ENCODE measurements at places on chromosomes 13 and 19.

DNA sequence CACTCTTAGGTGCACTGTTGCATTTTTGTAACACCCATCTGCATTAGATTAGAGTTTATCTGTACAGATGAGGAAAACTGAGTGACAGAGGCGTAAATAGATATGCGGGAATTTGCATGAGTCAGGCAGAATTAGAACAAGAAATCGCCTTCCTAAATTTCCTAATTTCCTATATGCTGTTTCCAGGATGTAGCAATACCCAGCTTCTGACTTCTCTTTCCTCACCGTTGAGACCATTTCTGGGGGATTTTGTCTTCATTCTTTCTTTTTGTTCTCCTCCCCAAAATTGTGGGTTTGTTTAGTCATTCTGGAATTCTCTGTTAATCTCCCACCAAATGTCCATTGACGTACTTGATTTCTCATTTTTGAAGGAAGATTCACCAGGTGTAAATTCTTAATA lies 10.6 kb upstream of the ZNF792 start:
- no peak for DNase-seq

DNA sequence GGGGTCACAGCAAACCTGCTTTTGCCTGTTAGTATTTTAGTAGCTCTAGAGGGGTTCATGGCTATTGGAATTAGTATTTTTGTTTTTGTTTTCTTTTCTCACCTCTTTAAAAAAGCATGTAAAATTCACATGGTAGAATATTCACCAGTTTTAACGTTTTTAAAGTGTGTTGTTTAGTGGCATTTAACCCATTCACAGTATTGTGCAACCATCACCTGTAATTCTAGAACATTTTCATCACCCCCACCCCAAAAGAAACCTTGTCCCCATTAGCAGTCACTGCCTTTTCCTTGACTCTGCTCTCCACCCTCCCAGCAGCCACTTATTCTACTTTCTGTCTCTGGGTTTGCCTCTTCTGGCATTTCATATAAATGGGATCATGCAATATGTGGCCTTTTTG lies 39.8 kb downstream of the GATAD2A start:
- DNase-seq = no peak

DNA sequence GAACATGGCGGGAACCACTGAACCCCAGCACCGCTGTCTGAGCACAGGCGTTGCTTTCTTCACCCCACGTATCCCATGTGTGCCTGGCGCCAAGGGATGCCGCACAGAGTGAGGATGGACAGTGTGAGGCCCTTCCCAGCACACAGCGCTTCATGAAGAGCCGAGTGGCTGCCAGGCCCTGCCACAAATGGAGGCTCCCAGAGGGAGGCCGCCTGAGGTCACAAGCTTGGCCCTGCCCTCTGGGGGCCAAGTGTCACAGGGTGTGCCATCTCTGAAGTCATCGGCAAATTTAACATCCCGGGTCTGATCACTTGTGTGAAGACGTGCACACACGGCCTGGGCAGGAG lies 24.4 kb downstream of the MPND start:
- no peak for DNase-seq

- DNase-seq = peak; percentile 26
These were observed 7.2 kb upstream of the ZNF606 start for GRCh38 chr19:58009666-58010301.

GRCh38 chr19:55519451-55520311 lies 17.3 kb downstream of the SBK2 start:
- no peak for DNase-seq

GRCh38 chr19:49020342-49020741 lies 3.5 kb upstream of the LHB start:
- no peak for DNase-seq

DNA sequence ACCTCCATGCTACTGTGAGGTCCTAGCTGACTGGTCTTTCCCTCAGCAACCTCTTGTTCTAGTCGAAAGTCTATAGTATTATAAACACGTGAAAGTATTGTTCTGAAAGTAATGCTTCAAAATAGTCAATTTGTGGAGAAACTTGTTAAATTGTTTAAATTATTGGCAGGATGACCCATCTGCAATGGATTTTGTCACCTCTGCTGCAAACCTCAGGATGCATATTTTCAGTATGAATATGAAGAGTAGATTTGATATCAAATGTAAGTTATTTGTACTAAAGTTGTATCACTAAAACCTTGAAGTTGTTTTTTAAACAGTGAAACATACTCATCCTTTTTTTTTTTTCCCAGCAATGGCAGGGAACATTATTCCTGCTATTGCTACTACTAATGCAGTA lies 25.9 kb downstream of the UBA2 start:
- no peak for DNase-seq

DNA sequence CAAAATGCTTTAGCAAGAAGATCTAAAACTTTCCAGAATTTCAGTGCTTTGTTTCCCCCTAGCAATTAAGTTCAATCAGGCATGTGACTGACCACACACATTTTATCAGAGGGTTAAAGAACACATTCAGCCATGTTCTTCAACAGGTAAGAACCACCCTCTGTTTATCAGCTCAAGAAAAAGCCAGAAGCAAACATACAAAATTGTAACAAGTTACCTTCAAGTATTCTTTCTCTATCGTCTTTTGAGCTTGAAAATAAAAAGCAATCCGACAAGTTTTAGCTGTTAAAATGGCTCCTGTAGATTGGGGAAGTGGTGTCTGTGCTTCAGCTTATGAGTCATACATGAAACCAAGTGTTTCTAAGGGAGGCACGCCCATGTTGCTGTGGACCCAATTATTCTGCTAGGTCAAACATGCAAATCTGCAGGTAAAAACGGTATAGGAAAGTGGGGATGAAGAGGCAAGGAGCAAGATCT lies at the start of gene ELF1:
ELF1 (minus strand) TSS at position 306 of the 477 bp plus-strand sequence. CDS start 37,262 bp downstream, outside the sequence.
- peak; percentile 77 for DNase-seq

DNA sequence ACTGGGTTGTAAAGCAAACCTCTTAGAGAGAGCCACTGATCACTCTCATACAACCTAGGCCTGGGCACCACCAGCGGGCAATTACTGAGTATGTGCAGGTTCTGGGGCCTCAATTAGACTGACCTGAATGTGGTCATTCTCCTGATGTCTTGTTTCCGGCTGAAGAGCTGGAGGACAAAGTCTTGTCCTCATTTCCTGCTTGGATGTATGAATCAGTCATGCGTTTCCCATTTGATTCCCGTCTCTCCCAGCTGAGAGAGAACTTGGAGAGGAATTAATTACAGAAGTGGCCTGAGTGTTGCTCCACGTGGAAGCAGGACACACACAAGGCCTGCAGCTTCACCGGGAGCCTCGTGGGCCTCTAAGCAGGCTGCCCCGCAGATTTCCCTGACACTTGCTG lies 799.3 kb upstream of the ARGLU1 start:
- DNase-seq = no peak

DNA sequence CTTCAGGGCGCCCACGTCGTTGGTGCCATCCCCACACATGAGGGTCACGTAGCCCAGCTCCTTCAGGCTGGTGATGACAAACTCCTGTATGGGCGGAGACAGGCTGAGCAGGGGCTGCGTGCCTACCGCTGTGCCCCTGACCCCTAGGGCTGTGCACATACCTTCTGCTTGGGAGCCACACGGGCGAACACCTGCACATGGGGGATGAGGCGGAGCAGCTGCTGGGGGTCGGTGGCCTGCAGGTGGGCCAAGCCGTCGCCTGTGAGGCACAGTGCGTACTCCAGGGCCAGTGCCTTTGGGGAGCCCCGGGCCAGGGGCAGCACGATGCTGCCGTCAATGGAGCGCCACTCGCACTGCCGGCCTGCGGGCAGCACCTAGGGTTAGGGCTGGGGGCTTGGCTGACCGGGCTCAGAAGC lies 6.1 kb upstream of the GMIP start:
- no peak for DNase-seq

- DNase-seq = no peak
These were observed 4.5 kb upstream of the FCGRT start for GRCh38 chr19:49507803-49508494.

DNA sequence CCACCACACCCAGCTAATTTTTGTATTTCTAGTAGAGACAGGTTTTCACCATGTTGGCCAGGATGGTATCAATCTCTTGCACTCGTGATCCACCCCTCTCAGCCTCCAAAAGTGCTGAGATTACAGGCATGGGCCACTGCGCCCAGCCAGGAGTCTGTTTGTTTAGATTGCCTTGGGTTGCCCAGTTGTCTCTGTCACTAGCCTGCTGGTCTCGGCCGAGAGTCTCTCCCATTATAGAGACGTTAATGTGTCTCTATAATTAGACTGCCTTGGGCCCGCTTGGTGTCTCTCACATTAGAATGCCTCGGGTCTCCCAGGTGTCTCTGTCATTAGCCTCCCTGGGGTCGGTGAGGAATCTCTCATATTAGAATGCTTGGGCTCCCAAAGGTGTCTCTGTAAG lies 1533.6 kb downstream of the UQCRFS1 start:
- DNase-seq = no peak

DNA sequence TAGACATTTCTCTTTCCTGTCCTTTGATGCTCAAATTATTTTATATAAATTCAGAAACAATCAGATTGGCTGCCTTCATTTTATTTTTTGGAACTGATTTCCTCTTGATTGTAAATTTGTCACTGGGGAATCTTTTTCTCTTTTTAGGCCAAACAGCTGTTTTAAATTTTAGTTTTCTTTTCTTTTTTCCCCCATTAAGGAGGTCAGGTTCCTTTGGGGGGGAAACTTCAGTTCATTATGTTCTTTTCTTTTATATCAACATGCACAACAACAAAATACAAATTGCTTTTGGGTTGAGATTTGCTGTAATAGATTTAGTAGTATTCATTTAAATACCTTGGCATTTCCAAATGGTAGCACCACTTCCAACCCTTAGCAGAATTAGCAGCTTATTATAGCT lies 264.8 kb upstream of the SPRY2 start:
- no peak for DNase-seq

DNA sequence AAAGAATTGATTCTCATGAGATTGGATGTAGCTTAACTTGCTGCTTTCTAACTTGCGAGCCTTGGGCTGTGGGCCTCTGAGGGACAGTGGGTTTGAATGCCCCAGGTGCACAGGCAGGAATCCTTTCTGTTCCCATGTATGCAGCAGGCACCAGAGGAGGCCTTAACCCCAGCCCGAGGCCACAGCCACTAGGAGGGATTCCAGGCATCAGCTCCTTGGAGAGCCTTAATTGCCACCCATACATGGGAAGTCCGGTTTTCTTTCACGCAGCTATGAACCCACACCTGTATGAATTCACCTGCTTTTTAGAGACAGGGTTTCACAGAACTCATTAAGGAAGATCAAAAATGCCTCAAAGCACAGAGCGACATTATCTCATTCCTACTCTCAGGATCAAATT lies 117.9 kb downstream of the CRYL1 start:
- no peak for DNase-seq

GRCh38 chr19:5434970-5435641 lies 20.1 kb upstream of the ZNRF4 start:
- DNase-seq = no peak

- no peak for DNase-seq
These were observed 37.7 kb downstream of the LHFPL6 start for GRCh38 chr13:39565036-39565949.

- no peak for DNase-seq
These were observed 84.7 kb downstream of the ERCC5 start for GRCh38 chr13:102930566-102930965.

- DNase-seq = peak; percentile 79
These were observed 344 bp downstream of the NHLRC3 start for GRCh38 chr13:39038569-39039030.

GRCh38 chr13:60733933-60734332 lies 336.9 kb downstream of the TDRD3 start:
- DNase-seq = no peak

- no peak for DNase-seq
These were observed 41.0 kb downstream of the RASL11A start for GRCh38 chr13:27311518-27312210.

- DNase-seq = no peak
These were observed 260.3 kb upstream of the GPC6 start for GRCh38 chr13:92966341-92966740.

GRCh38 chr19:53960187-53960586 lies 2.5 kb upstream of the CACNG8 start:
- no peak for DNase-seq

- no peak for DNase-seq
These were observed 10.1 kb downstream of the COG3 start for GRCh38 chr13:45474584-45475454.

- DNase-seq = no peak
These were observed 310.6 kb downstream of the LMO7 start for GRCh38 chr13:75946536-75947284.

DNA sequence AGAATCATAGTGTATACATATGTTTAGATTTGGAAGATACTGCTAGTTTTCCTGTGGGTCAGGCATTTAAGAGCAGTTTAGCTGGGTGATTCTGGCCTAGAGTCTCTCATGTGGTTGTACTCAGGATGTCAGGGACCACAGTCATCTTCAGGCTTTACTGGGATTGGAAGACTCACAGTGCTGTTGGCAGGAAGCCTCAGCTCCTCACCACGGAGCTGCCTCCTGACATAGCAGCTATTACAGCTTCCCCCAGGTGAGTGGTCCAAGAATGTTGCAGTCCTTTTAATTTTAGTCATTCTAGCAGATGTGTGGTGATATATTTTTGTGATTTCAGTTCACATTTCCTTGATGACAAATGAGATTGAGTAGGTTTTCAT lies 16.9 kb upstream of the GPR18 start:
- DNase-seq = no peak

DNA sequence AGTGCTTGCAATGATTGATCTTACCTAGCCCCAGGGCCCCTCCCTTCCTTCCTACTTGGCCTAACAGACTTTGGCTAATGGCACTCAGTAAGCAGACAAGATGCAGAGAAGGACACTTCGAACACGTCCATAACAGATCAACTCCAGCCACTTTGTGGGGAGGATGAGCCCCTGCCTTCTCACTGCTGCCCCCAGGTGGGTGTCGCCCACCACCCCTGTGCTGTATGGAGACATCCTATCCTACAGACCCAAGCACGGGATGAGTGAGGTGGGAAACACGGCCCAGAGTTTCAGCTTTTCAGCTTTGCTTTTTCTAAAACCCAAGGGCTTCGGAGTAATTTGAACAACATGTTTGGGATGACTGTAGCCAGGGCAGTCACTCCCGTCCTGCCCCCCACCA lies 5.5 kb downstream of the SLC7A1 start:
- no peak for DNase-seq

GRCh38 chr19:18271433-18271841 lies 2.8 kb downstream of the IQCN start:
- DNase-seq = no peak

- DNase-seq = no peak
These were observed 3.8 kb upstream of the RETN start for GRCh38 chr19:7665076-7665475.

GRCh38 chr13:77184455-77184854 lies 142.4 kb downstream of the MYCBP2 start:
- DNase-seq = no peak
